ENCODE measurements at places on chromosomes 7 and 10. TPM values are rescaled to one million over a fixed set of nuclear protein-coding genes. Genes with fewer than 3 reads are reported as not detected.

The ATOH7 gene
- not detected for total RNA-seq

The LRIT1 gene
- not detected for total RNA-seq

The WDR86 gene
- total RNA-seq: not detected

The SRPK2 gene
- total RNA-seq: 33.0 TPM

The SPOCK2 gene
- not detected for total RNA-seq

The C10orf53 gene
- not detected for total RNA-seq

The CHN2 gene
- total RNA-seq: not detected

The FAM25G gene
- total RNA-seq: not detected

The DRGX gene
- not detected for total RNA-seq

The ZNF316 gene
- 6.1 TPM for total RNA-seq

The PON1 gene
- total RNA-seq: not detected

The TFR2 gene
- total RNA-seq: under 0.01 TPM
